ENCODE measurements at places on chromosomes 4 and X.

DNA sequence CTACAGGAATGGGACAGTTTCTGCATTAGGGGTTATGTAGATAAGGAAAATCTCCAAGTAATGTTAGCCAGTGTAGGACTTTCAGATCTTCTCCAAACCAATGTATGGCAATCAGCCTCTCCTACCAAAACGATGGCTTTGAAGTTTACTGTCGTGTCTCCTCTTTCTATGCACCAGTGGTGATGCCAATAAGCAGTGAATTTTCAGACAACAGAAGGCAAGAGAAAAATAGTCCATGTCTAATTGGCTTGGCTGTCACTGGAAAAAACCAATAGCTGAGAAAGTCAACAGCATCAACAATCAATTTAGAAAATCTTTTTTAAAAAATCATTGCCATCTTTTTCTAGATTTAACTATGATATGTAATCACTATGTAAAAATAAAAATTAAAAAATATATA, 35.0 kb downstream of the LIMCH1 start:
- DNase-seq = no peak

- DNase-seq = no peak
These were observed 403.2 kb downstream of the KLHL13 start for GRCh38 chrX:117713411-117713810.

GRCh38 chr4:52951016-52951415, 88.9 kb downstream of the RASL11B start:
- DNase-seq = no peak

- no peak for DNase-seq
These were observed 366.7 kb upstream of the FAT1 start for GRCh38 chr4:187090401-187090800.

- DNase-seq = no peak
These were observed 2.7 kb downstream of the ADGRL3 start for GRCh38 chr4:61202638-61203435.

DNA sequence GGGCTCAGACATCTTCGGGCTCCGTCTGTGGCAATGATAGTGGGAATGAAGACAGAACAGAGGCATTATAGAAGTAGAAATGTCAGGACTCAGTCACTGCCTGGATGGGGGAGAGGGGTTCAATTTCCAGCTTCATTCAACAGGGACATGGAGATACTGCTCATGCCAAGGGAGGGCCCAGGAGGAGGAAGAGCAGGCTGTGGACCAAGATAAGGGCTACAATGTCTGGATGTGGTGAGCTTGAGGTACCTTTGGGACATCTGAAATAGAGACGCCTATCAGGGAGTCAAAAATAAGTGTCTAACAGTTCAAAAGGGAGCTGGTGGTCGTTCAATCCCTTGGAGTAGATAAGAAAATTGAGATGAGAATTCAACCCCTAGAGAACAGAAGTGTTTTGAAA, 34.5 kb downstream of the ELF4 start:
- no peak for DNase-seq

DNA sequence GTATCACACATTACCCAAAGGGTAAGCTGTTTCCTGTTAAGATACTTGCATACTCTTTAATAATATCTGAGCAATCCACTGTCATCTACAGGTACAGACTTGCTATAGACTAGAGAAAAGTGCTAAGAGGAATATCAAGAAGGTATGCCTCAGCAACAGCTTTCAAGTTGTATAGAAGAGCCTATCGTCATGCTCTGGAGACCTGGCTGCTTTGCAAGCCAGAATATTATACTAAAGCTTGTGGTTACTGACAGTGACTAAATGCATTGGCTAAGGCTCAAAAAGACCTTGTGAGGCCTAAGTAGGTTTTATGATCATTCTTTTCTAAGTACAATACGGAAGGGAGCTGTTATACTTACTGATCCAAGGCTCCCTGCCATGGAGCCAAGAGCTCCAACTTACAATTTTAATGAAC, 11.3 kb downstream of the LAMP2 start:
- no peak for DNase-seq

DNA sequence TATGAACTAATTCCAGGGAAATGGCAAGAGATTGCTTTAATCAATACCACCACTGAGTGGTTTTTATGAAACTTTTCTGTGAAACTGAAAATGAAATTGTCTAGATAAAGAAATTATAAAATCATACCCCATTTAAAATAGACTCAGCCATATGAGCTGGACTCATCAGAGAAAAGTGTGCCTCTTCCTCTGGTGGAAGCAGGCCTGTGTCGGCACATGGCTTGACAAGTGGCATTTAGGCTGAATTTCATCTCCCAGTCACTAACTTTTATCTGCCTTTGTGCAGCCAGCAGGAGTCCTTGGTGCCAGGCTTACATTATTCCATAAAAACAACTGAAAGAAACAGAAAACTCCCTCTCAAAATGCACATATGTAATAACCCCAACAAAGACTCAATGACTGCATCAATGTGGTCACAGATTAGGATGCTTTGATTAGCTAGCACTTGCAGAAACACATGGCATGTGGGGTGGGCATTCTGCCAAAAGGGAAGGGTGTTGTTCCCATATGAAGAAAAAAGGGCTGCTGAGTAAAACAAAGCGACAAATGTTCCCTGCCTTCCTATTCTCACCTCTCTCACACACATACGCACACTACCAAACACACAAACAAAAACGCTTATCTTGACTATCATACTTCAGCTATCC, 232.3 kb downstream of the PABPC4L start:
- DNase-seq = no peak

GRCh38 chr4:151325111-151325948, at the start of gene SH3D19:
SH3D19 (minus strand) TSS chr4:151325605; CDS start chr4:151325352, 253 bp downstream.
- DNase-seq = peak; percentile 84

DNA sequence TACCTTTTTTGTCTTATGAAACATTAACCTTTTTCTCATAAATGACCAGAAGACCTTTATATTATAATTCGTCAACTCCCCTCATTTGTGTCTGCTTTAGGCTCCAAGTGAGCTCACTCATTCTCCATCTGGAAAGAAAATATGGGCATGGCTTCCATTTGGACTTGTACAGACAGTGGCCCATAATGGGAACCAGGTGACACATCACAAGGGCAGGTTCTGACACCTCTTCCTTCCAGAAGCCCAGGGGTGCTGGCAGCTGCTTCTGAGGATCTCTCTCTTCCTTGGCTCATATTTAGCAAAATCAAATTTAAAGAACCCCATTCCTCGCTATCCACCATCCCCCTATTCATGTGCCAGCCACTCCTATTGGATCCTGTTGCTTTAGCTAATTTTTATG, 69.6 kb downstream of the CD38 start:
- no peak for DNase-seq

Data from Right ventricle myocardium superior (tissue), 1 donor.